ENCODE measurements at places on chromosomes 5 and 9. TPM values are rescaled to one million over a fixed set of nuclear protein-coding genes. Genes with fewer than 3 reads are reported as not detected.
A peak's percentile ranks its signal among the peaks of the same experiment; 100 is the strongest.

DNA sequence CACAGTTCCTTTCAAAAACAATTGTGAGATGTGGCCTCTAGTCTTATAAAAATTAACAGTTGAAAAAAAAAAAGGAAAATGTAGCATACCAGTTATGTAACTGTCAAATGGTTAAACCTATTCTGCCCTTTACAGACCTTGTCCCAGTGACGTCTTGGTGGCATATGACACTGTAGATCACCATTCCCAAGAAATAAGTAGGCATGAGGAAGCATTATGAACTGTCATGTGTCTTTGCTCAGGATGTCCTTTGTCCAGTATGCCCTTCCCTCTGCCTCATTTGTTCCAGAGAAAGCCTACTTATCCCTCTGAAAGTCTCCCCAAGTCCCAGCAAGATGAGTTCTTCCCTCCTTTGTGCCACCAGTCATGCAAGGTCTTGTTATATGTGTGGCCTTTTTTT, 63.2 kb downstream of the PAM start:
- peaks cover 18% of the 10 kb centered on the region for H3K4me1 ChIP-seq
- no peak for DNase-seq
- no peaks in the 10 kb centered on the region for H3K36me3 ChIP-seq
- H3K4me3 ChIP-seq: no peak overlapping the region
- H3K27ac ChIP-seq: no peak overlapping the region

GRCh38 chr9:77177894-77178794, 810 bp downstream of the VPS13A start:
- peaks cover 22% of the 10 kb centered on the region for H3K4me1 ChIP-seq
- peak; percentile 63 for DNase-seq

DNA sequence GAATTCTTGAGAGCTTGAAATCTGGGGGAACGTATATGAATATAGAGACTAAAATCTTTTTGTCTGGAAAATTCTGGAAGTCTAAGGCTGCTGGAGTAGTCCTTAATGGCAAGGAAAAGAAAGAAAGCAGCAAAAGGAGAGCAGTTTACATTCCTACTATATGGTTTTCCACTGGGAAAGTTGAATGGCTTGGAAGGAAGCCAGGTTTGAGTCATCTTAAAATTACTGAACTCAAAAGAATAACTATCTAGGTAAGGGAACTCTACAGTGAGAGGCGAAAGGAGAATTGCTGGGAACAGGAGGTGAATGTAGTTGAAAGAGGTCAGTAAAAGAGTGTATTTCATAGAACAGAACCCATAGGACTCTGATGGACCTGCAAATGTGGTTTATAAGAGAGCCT, 258.1 kb upstream of the EDIL3 start:
- no peak overlapping the region for H3K27ac ChIP-seq
- DNase-seq: no peak
- H3K27me3 ChIP-seq: no peaks in the 10 kb centered on the region
- no peaks in the 10 kb centered on the region for H3K4me1 ChIP-seq
- no peaks in the 10 kb centered on the region for H3K36me3 ChIP-seq

DNA sequence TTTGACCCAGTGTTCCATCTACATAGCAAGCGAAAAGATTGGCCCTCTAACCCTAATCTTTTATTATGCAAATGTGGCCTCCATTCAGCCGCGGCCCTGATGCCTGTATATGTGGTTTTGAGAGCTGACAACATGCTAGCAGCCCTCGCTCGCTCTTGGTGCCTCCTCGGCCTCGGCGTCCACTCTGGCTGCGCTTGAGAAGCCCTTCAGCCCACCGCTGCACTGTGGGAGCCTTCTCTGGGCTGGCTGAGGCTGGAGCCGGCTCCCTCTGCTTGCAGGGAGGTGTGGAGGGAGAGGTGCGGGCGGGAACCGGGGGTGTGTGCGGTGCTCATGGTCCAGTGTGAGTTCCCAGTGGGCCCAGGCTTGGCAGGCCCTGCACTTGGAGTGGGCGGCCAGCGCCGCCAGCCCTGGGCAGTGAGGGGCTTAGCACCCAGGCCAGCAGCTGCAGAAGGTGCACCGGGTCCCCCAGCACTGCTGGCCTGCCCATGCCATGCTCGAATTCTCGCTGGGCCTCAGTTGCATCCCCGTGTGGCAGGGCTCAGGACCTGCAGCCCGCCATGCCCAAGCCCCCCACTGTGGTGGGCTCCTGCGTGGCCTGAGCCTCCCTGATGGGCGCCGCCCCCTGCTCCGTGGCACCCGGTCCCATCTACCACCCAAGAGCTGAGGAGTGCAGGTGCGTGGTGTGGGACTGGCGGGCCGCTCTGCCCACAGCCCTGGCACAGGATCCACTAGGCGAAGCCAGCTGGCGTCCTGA, 757.5 kb upstream of the CTNND2 start:
- H3K36me3 ChIP-seq: no peaks in the 10 kb centered on the region
- no peaks in the 10 kb centered on the region for H3K27me3 ChIP-seq
- H3K4me1 ChIP-seq: no peaks in the 10 kb centered on the region
- H3K4me3 ChIP-seq: no peak overlapping the region
- DNase-seq: no peak

DNA sequence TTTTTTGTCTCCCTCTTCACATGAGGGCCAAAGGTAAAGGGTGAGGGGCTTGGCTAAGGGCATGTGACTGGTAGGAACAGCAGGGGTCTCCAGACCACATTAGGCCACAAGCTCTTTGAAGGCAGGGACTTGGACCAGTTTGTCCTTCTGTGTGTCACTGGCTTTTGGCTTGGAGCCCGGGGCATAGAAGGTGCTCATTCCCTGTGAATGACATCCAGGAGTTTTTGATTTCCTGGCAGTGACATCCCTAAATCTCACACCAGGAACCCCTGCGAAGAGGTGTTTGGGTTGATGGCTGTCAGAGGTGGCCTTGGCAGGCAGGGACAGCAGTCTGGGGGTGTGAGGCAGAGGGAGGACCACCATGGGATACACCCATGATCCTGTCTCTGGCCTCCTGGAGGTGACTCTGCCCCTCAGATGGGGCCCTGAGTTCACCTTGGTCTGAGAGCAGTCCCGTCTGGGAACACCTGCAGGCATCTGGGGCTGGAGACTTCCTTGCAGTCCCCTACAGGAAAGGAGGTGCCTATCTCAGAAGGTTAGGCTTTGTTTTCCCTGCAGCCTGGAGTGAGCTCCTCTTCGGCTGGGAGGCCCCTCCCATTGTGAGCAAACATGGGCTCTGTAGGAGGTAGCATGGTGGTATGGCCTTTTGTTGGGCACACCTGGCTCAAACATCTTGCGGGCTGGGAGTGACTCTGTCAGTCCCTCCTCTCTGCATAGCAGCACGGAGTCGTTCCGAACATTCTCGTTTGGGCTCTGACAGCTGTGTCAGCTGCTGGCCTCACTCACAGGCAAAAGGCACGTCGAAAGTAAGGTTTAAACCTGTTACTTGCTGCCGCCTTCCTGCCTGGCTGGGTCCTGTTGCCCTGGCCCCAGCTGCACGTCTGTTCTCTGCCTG, 38.6 kb upstream of the PITX1 start:
- H3K27me3 ChIP-seq: peaks cover 7% of the 10 kb centered on the region
- H3K27ac ChIP-seq: no peak overlapping the region
- no peaks in the 10 kb centered on the region for H3K4me1 ChIP-seq
- H3K36me3 ChIP-seq: no peaks in the 10 kb centered on the region

DNA sequence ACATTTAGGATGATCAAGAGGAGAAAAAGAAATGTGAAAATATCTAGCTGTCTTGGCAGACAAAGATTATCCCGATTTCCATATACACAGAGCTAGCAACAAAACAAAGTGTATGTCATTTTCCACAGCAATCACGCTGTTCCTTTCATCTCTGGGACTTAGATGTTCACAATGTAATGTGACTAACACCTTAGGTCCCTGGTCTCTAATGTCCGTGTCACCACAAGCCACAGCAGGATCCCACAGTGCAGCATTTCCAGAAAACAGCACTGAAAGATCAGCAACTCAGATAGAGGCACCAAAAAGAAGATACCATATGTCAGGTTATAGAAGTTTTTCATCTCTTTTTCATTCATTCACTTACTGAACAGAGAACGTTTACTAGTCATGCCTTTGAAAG, 118.0 kb upstream of the TNPO1 start:
- H3K27me3 ChIP-seq: no peaks in the 10 kb centered on the region
- H3K27ac ChIP-seq: no peak overlapping the region
- DNase-seq: no peak
- no peaks in the 10 kb centered on the region for H3K4me1 ChIP-seq

- H3K36me3 ChIP-seq: no peaks in the 10 kb centered on the region
- no peak for DNase-seq
- H3K27me3 ChIP-seq: no peaks in the 10 kb centered on the region
- H3K27ac ChIP-seq: no peak overlapping the region
Measured at GRCh38 chr5:127839496-127840197, 136.5 kb downstream of the CCDC192 start.

GRCh38 chr9:116480700-116481099, 206.4 kb upstream of the TRIM32 start:
- no peaks in the 10 kb centered on the region for H3K27me3 ChIP-seq
- no peaks in the 10 kb centered on the region for H3K36me3 ChIP-seq
- H3K4me3 ChIP-seq: no peak overlapping the region
- H3K4me1 ChIP-seq: peaks cover 7% of the 10 kb centered on the region
- DNase-seq: no peak

- no peak overlapping the region for H3K27ac ChIP-seq
- DNase-seq: no peak
- no peaks in the 10 kb centered on the region for H3K4me1 ChIP-seq
- H3K4me3 ChIP-seq: no peak overlapping the region
- no peaks in the 10 kb centered on the region for H3K36me3 ChIP-seq
Measured at GRCh38 chr9:2208465-2208864, 193.3 kb downstream of the SMARCA2 start.

- H3K4me3 ChIP-seq: no peak overlapping the region
- peaks cover 40% of the 10 kb centered on the region for H3K27me3 ChIP-seq
- H3K27ac ChIP-seq: no peak overlapping the region
- no peaks in the 10 kb centered on the region for H3K36me3 ChIP-seq
- H3K4me1 ChIP-seq: peaks cover 13% of the 10 kb centered on the region
- no peak for DNase-seq
Measured at GRCh38 chr9:130330202-130330862, 64.8 kb downstream of the HMCN2 start.

DNA sequence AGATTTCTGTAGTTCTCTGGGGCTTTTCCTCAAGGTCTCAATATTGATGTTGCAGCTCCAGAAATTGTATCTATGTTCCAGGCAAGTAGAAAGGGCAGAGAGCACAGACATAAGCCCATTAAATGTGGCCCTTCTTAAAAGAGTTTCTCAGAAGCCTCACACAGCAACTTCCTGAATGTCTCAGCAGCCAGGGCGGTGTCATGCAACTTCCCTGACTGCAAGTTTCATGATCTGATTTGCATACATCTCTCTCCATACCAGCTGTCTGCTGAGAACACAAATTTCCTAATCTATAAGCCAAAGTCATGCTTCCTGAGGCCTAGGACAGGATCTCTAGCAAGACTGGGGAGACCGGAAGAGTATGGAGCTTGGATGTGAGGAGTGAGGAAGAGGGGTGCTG, 13.0 kb downstream of the RGS7BP start:
- no peak overlapping the region for H3K27ac ChIP-seq
- no peak for DNase-seq

- peaks cover 5% of the 10 kb centered on the region for H3K36me3 ChIP-seq
- no peak overlapping the region for H3K27ac ChIP-seq
- no peaks in the 10 kb centered on the region for H3K4me1 ChIP-seq
Measured at GRCh38 chr9:137492464-137493363, 33.6 kb upstream of the NSMF start.

- no peaks in the 10 kb centered on the region for H3K27me3 ChIP-seq
- DNase-seq: no peak
- no peaks in the 10 kb centered on the region for H3K36me3 ChIP-seq
Measured at GRCh38 chr9:71108937-71109336, 12.5 kb downstream of the TRPM3 start.

DNA sequence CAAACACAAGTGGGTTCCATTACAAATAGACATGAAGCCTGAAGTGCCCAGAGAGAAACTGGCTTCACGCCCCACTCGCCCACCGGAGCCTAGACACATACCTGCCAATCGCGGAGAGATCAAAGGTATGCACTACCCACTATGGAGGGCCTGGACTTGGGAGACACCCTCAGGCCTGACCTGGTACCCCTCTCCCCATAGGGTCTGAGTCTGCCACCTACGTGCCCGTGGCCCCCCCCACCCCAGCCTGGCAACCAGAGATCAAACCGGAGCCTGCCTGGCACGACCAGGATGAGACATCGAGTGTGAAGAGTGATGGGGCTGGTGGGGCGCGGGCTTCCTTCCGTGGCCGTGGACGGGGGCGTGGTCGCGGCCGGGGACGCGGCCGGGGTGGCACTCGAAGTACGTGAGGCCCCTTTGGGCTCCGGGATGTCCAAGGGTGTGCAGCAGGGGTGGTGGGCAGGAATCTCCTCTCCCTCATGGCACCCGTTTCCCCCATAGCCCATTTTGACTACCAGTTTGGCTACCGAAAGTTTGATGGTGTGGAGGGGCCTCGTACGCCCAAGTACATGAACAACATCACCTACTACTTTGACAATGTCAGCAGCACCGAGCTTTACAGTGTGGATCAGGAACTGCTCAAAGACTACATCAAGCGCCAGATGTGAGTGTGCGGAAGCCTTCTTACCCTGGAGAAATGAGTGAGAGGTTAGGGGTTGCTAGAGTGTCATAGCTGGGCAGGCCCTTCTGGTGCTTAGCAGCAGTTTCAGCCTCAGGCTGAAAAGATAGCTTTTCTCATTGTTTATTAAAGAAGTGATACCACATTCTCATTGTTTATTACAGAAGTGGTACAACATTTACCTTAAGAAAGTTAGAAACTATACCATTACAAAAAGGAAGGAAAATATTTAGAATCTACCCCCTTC, 38.7 kb downstream of the LARP1 start:
- no peaks in the 10 kb centered on the region for H3K27me3 ChIP-seq
- no peak for DNase-seq
- peaks cover 83% of the 10 kb centered on the region for H3K36me3 ChIP-seq
- H3K4me1 ChIP-seq: peaks cover under 1% of the 10 kb centered on the region
- peak overlapping the region; percentile 12 for H3K27ac ChIP-seq

- H3K4me3 ChIP-seq: no peak overlapping the region
- no peak overlapping the region for H3K27ac ChIP-seq
- peaks cover 7% of the 10 kb centered on the region for H3K4me1 ChIP-seq
Measured at GRCh38 chr5:110053824-110054223, 364.1 kb downstream of the MAN2A1 start.

Gene ZNF883
- 0.89 TPM for total RNA-seq

Gene KIAA1958
- total RNA-seq: 14.1 TPM

Gene DBH
- not detected for total RNA-seq

Gene DMRT3
- 0.24 TPM for total RNA-seq

Gene ANGPTL2
- total RNA-seq: 11.4 TPM

Gene ECM2
- 9.4 TPM for total RNA-seq

Gene PCDHA5
- total RNA-seq: 0.18 TPM

Gene PCDHGB3
- total RNA-seq: 2.2 TPM

Gene GKAP1
- total RNA-seq: 5.8 TPM

Gene UBLCP1
- 28.9 TPM for total RNA-seq

Gene SLC6A19
- not detected for total RNA-seq

Gene LTC4S
- 20.1 TPM for total RNA-seq

Gene PCDHGA12
- total RNA-seq: 5.9 TPM

All from lower lobe of right lung (tissue), 2 donors.